Progenitor cell of endocrine pancreas (in vitro differentiated cells): ENCODE measurements at places on chromosomes 11 and 22.

- H3K36me3 ChIP-seq, result peaks cover 26% of the 10 kb centered on the region
- H3K27me3 ChIP-seq, result no peaks in the 10 kb centered on the region
- DNase-seq, result no peak
- H3K4me3 ChIP-seq, result no peak overlapping the region
- no peaks in the 10 kb centered on the region for H3K4me1 ChIP-seq
These were observed 16.7 kb downstream of the RRP8 start for GRCh38 chr11:6586434-6587359.

DNA sequence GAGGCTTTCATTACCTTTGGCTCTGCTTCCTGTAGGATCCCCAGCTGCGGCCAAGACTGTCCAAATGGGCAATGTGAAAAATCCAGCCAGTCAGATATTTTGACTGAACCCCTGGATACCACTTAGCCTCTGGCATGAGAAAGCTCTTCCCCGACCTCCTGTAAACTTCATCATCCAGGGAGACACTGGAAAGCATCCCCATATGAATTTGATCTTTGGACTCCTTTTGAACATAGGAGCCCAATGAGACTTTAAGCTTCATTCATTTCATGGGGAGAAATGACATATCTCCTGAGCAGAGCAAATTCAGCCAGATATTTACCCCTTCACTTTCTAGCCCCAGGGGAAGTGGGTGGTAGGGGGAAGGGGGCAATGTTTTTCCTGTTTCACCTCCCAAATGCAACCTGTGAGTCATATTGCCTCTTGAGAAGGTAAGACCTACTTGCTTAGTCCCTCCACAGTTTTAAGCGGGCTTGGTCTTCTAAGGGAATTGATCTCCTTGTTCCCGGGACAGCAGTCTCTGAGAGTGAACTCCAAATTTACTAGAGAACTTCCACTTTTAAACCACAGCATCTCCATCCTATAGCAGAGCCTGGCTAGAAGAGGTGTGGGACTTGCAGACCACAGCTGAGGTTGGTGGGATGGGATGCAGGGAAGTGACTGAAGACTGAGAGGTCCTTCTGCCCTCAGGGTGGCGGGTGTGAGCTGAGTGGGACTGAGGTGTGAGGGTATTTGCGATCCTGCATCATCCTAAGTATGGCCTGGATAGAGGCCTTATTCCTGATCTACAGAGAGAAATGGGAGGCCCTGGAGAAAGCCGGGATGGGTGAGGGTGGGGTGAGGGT lies 20.3 kb upstream of the POU2AF1 start:
- DNase-seq, result no peak
- peaks cover 4% of the 10 kb centered on the region for H3K27me3 ChIP-seq
- no peak overlapping the region for H3K27ac ChIP-seq
- peaks cover 3% of the 10 kb centered on the region for H3K4me1 ChIP-seq

DNA sequence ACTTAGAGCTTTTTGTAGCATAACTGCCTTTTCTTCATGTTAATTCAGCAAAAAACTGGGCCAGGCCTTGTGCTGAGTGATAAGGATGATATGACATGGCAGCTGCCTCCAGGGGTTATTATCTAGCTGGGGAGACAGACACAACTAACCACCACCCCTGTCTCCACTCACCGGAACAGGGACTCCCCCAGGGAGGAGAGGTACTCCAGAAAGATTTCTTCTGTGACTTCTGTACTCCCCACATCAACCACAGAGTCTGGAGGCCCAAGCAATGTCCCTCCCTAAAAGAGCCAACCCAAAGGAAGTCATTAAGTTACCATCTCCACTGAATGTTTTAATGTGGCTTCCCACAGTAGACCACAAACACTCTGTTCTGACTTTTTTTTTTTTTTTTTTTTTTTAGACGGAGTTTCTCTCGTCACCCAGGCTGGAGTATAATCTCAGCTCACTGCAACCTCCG lies 14.3 kb upstream of the PMM1 start:
- H3K36me3 ChIP-seq, result peaks cover 11% of the 10 kb centered on the region
- H3K4me1 ChIP-seq, result no peaks in the 10 kb centered on the region
- no peak overlapping the region for H3K4me3 ChIP-seq
- no peak for DNase-seq

DNA sequence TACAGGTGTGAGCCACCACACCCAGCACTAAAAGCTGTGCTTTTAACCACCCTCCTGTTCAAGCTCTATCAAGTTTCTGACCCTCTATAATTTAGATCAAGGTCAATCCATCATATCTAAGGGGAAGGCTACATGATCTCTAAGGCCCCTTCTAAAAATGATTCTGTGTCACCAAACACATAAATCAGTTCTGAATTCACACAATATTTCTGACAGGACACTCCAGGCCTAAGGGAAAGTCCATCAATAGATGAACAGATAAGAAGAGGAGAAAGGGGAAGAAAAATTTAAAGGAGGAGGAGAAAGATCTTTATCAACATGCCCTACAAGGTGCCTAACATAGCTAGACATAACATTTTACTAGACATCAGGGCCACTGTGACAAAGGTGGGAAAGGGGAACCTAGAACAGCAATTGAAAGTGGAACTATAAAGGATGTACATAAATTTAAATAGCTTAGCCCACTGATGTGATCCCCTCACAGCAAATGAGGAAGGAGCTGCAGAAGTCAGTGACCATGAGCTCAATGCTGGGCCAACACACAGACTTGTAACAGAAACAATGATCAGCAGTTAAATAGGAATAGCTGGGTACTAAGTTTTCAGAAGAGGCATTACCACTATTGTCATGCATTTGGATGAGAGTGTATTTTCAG lies 4.7 kb downstream of the PRCP start:
- peaks cover 20% of the 10 kb centered on the region for H3K4me1 ChIP-seq
- H3K36me3 ChIP-seq, result peaks cover 1% of the 10 kb centered on the region
- no peak overlapping the region for H3K4me3 ChIP-seq
- no peak for DNase-seq
- H3K27me3 ChIP-seq, result no peaks in the 10 kb centered on the region

- no peak for DNase-seq
- H3K4me1 ChIP-seq, result peaks cover 19% of the 10 kb centered on the region
- H3K27me3 ChIP-seq, result peaks cover 55% of the 10 kb centered on the region
- no peak overlapping the region for H3K27ac ChIP-seq
These were observed 34.2 kb downstream of the MACROD1 start for GRCh38 chr11:64131683-64132190.

- H3K27me3 ChIP-seq, result peaks cover 21% of the 10 kb centered on the region
- no peaks in the 10 kb centered on the region for H3K4me1 ChIP-seq
- no peak overlapping the region for H3K4me3 ChIP-seq
- no peaks in the 10 kb centered on the region for H3K36me3 ChIP-seq
These were observed 48.5 kb downstream of the CACNA1I start for GRCh38 chr22:39618996-39619530.

GRCh38 chr11:119982517-119983239 lies 155.2 kb downstream of the TRIM29 start:
- no peaks in the 10 kb centered on the region for H3K4me1 ChIP-seq
- H3K27me3 ChIP-seq, result peaks cover 43% of the 10 kb centered on the region
- no peak for DNase-seq
- no peak overlapping the region for H3K27ac ChIP-seq

DNA sequence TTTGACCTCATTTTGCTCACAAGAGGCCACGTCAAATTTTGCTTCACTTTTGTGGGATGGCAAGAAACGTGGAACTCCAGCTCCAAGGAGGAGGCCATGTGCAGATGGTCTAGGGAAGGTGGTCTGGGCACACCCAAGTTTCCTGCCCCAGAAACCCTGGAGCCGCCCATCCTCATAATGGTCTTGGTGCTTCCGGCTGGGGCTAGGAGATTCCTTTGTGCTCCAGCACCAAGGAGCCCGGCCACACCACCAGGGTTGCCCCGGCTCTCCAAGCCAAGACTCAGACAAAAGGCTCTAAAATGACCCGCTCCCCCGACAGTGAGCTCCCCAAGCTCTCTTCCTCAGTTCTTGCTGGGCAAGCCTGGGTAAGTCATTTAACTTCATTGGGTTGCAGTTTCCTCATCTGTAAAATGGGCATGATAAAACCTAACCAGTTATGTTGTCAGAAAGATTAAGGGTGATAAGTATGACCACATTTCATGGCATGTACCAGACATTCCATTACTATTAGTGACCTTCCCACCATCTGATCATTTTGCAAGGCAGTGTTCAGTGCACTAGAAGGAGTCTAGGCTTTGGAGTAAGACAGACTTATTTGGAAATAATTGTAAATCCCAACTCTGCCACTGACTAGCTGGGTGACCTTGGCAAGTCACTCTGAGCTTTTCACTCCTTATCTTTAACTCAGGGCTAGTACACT lies 23.3 kb downstream of the DKK3 start:
- no peak overlapping the region for H3K4me3 ChIP-seq
- no peaks in the 10 kb centered on the region for H3K27me3 ChIP-seq
- H3K36me3 ChIP-seq, result peaks cover 17% of the 10 kb centered on the region
- peaks cover 8% of the 10 kb centered on the region for H3K4me1 ChIP-seq

GRCh38 chr11:70421123-70421522 lies 22.8 kb downstream of the CTTN start:
- no peaks in the 10 kb centered on the region for H3K27me3 ChIP-seq
- H3K27ac ChIP-seq, result no peak overlapping the region
- no peaks in the 10 kb centered on the region for H3K4me1 ChIP-seq
- DNase-seq, result no peak

- no peaks in the 10 kb centered on the region for H3K27me3 ChIP-seq
- no peak overlapping the region for H3K27ac ChIP-seq
- peaks cover 3% of the 10 kb centered on the region for H3K4me1 ChIP-seq
- no peak for DNase-seq
- H3K36me3 ChIP-seq, result peaks cover 3% of the 10 kb centered on the region
These were observed 37.8 kb downstream of the MUC5B start for GRCh38 chr11:1260620-1261019.

DNA sequence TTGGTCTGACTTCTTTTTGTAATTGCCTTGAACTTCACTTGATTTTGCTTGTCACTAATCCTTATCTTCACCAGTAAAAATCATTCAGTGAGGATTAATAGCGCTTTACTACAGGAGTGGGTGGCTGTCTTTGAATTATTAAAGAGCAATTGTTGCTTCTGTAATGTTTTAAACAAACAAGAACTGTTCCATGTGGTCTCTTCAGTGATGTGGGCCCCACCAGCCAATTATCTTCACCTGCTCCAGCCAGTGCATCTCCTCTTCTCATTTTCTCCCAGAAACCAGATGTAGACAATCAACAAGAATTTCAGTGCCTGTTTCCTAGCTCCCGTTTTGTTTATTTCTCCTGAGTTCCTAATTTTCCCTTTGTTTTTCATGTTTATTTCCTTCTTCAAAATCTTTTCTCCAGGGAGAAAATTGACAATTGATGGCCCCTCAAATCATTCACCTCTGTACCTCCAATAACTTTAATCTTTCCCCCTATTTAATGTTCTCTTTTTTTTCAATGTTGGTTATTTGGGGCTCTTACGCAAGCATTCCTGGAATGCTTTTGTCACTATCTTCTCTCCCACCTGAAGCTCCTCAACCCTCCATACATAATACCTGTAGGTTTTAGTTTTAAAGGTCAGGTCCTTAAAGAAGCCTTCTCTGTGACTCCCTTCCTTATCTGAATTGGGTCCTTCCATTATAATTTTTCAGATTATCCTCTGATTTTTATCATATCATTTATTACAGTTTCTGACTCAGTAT lies 115.1 kb downstream of the ARFGAP2 start:
- H3K27me3 ChIP-seq, result no peaks in the 10 kb centered on the region
- H3K27ac ChIP-seq, result peak overlapping the region; percentile 8
- H3K4me1 ChIP-seq, result peaks cover 15% of the 10 kb centered on the region
- no peak for DNase-seq

DNA sequence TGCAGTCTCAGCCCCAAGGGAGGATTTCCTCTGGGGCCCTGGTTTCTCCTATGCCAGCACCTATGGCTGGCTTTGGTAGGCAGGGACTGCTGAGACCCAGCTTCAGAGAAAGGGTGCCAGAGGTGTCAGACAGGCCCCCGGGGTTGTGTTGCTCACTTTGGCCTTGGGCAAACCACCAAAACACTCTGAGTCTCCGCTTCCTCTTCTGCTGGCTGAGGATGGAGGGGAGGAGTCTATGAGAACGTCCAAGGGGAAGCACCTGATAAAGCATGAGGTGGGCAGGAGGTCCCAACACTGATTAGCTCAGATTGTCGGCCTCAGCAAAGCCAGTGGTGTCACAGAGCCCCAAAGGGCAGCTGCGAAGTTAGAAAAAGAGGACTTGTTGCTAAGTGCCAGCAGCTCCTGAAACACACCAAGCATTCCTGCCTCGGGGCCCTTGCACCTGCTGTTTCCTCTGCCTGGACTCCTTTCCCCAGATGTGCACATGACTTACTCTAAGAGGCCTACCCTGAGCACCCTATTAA lies 10.5 kb downstream of the SMTNL1 start:
- peaks cover 2% of the 10 kb centered on the region for H3K4me1 ChIP-seq
- H3K4me3 ChIP-seq, result no peak overlapping the region
- DNase-seq, result no peak
- peaks cover 3% of the 10 kb centered on the region for H3K27me3 ChIP-seq

DNA sequence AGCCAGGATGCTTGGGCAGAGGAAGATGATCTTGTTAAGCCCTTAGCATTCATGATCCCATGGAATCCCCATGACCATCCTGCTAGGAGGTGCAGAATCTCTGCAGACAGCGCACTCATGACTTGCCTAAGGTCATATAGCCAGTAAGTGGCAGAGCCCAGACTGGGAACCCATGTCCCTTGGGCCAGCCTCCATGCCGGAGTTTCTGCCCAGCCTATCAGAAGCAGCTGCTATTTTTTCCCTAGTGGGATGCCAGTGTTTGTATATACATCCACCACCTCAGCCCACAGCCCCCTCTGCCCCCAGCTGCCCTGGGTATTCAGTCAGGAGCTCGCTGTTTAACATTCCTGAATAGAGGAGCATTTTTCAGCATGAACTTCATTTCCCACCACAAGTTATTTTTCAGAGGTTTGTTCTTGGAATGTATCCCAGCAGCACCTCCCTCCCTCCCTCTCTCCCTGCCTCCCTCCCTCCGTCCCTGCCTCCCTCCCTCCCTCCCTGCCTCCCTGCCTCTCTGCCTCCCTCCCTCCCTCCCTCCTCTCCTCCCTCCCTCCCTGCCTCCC lies 34.4 kb upstream of the SUSD2 start:
- H3K4me3 ChIP-seq, result no peak overlapping the region
- no peaks in the 10 kb centered on the region for H3K36me3 ChIP-seq
- DNase-seq, result no peak
- no peaks in the 10 kb centered on the region for H3K27me3 ChIP-seq
- peak overlapping the region; percentile 52 for H3K27ac ChIP-seq
